Caki2 (cell line): ENCODE measurements at places on chromosomes 11 and 22. TPM values are rescaled to one million over a fixed set of nuclear protein-coding genes. Genes with fewer than 3 reads are reported as not detected.

The CNIH2 gene
- total RNA-seq: 0.61 TPM in 1 of 2 replicates, not detected in the other

The PTPRCAP gene
- total RNA-seq: not detected in 2 replicates

The SPI1 gene
- not detected in 2 replicates for total RNA-seq

GRCh38 chr11:119774172-119774763 lies 45.3 kb upstream of the NECTIN1 start:
- peak; percentile 18 for DNase-seq

DNA sequence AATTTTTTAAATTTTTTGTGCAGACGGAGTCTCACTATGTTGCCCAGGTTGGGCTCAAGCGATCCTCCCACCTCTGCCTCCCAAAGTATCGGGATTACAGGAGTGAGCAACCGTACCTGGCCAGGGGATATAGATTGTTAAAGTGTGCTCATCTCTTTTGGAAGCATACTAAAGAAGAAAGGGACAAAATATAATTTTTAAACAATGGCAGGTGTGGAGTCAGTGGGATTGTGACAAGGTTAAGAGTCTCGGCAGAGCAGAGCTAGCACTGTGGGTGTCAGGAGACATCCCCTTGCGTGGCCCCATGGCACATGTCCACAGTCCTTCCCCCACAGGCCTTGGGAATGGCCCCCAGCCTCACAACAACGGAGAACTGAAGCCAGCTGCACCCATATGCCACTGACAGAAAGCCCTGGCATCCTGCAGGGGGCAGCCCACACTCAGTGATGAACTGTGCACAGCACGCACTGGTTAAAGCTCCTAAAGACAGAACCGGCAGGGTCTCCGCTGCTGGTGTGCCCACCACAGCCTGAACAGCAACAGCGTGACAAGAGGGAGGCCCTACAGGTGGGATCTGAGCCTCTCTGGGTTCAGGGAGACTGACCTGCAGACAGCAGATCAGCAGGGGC lies 29.9 kb downstream of the SERPIND1 start:
- peak; percentile 18 for DNase-seq

DNA sequence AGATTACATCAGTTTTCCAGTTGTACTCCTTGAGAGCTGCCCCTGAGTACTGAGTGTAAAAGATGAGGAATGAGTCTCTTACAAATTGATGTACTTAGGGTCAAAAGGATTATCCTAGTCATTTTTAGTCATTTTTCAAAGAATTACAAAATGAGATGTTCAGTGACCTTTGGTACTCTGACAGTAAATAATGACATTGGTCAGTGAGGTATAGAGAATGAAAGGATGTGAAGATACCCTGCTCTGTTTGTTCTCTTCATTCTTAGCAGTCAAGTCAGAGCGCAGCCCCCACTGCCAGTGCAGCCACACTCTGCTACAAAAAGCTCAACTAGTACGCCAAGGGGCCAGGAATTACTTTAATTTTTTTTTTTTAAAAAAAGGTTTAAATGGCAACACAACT lies 4.1 kb upstream of the ESAM start:
- peak; percentile 53 for DNase-seq

GRCh38 chr22:27135031-27135981 lies 477.9 kb downstream of the MIAT start:
- DNase-seq: peak; percentile 26

DNA sequence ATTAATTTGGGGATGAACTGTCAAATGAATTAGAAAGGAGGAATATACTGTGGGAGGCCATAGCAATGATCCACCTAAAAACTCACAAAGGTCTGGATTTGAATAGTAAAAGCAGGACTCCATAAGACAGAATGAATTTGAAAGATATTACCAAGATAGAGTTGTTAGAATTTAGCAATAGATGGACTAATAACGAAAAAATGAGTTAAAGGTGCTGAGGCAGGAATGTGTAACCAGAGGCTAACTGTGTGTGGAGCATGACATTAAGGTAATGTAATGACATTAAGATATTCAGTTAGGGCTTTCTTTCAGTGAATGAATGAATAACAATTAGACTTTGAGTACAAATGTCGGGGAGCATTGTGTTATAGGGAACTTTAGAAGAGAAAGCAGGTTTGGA lies 51.3 kb downstream of the AASDHPPT start:
- no peak for DNase-seq

GRCh38 chr11:67300756-67301312 lies 2.5 kb upstream of the SSH3 start:
- no peak for DNase-seq

GRCh38 chr11:64568041-64568571 lies 22.9 kb upstream of the SLC22A12 start:
- no peak for DNase-seq

- no peak for DNase-seq
Observed at GRCh38 chr11:24748261-24748660, 251.4 kb downstream of the LUZP2 start.

DNA sequence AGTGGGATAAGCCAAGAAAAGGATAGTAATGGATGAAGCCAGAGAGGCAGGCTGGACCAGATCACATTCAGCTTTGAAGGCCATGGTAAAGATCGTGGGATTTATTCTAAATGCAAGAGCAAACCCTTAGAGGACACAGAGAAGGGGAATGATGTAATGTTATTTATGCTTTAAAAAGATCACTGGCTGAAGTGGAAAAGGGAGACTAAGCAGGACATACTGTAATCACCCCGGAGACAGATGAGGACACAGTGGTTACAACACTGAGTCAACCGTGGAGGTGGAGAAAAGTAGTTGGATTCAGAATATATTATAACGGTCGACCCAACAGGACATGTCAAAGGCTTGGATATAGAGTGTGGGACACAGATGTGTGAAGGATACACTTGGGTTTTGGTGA lies 38.5 kb downstream of the CDON start:
- no peak for DNase-seq

DNA sequence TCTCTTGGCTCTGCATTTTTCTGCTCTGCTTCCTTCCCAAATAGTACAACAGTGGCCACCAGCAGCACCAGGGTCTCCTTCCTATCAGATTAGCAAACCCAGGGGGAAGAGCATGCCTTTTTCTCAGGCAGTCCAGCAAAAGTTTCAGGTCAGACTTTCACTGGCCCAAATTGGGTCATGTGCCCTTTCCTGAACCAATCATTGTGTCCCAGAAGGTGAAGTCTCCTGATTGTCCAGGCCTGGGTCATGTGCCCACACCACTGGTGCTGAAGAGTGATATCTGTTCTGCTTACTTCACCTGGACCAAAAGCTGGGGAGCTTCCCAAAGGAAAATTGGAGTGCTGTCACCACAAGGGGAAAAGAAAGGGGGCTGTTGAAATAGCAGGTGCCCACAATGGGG lies 64.1 kb upstream of the ALX4 start:
- DNase-seq: no peak

DNA sequence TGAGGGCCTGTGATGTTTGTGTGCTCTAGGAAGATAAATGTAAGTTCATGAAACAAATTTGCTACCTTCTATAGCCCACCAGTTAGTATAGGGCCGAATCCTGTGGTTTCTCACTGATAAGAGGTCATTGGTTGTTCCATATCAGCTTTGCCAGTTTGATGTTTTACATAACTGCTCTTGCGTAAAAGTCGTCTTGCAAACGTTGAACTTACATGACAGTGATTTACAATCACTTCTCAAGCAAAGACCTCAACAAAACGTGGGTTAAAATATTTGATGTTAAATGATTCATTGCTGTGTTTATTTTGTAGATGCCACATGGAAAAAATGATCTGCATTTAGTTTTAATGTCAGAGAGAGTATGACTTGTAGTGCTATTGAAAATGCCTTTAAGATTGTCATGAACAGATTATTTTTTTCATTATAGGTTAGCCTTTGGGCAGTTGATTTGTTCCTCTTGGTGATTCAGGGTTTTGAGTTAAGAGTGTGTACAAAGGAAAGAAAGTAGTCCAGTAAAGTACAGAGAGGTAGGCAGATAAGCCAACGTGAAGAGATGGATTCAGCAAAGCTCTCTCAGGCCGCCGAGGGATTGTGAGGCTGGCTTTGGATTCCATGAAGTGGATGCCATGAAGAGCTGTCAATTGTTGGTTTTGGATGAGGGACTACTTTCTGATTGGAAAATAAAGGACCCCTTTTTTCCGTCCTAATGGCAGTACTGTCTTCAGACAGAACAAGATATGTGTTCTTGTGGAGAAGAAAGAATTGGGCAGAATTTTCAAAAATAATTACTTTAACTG lies 2.6 kb downstream of the EWSR1 start:
- peak; percentile 83 for DNase-seq

- DNase-seq: peak; percentile 91
Observed at GRCh38 chr11:115920092-115920461, 415.9 kb upstream of the CADM1 start.

- no peak for DNase-seq
Observed at GRCh38 chr11:10878408-10879214, 20.8 kb upstream of the ZBED5 start.
